ENCODE measurements at places on chromosomes 16 and 17.
A peak's percentile ranks its signal among the peaks of the same experiment; 100 is the strongest.

- DNase-seq, result no peak
These were observed 30.5 kb downstream of the PIK3R6 start for GRCh38 chr17:8836821-8837562.

DNA sequence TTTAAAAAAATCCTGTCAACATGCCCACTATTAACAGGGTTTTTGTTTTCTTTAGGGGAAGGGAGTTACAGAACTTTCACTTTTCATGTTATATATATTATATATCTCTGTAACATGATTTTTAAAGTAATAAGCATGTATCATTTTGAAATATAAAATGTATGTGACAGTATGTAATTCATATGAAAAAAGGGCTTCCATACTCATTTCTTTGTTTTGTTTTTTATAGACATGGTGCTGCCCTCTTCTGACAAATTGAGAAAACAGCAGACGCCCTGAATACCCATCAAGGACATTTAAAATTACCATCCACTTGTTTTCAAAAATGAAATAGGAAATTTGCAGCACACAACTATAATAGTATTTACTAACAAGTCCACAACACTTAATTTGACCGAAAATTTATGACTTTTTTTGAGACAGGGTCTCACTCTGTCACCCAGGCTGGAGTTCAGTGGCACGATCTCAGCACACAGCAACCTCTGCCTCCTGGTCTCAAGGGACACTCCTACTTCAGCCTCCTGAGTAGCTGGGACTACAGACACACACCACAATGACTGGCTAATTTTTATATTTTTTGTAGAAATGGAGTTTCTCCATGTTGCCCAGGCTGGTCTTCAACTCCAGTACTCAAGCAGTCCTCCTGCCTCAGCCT, 30.4 kb downstream of the CFDP1 start:
- DNase-seq, result peak; percentile 3

DNA sequence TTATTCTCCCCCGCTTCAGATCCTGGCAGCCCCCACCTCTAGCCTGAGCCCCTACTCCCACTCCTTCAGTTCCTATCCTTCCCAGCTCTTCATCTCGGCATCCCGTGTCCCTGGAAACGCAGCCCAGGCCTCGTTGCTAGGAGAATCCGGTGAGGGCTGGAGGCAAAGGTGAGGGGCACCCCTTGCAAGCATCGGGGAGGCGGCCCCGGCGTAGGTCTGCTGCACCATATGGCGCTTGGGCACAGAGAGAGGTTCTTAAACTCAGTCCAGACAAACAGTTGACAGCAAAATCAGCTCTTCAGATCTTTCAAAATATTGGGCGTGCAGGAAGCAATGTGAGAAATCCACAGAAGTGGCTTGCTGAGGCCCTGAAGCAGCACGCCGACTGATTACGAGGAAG, 15.0 kb downstream of the SLC38A8 start:
- DNase-seq, result no peak

DNA sequence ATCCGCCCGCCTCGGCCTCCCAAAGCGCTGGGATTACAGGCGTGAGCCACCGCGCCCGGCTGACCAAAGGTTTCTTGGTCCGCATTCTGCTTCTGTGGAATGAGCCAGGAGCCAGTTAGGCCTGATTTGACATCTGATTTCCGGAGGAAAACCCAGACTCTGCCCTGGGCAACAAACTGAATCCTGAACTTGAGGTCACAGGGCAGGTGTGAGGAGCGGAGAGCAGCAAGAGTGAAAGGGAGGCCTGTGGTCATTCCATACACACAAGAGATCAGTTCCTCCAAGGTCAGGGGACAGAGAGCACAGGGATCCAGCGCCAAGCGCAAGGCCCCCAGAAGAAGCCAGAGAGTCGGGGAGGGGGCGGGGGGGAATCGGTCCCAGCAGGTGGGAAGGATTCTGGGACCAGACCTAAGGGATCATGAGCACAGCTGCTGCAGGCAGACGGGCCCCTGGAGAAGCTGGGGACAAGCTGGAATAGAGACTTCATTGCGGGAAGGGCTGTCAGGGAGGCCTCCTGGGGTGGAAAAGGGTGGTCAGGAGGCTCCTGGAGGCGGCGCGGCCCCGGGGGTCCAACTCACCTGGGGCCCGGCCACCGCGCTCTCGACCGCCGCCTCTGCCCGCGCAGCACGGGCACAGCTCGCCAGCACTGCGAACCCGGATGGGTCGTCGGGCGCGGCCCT, 436 bp downstream of the SHPK start:
- DNase-seq, result no peak

- no peak for DNase-seq
These were observed 9.5 kb downstream of the TBC1D26 start for GRCh38 chr17:15741624-15742023.

GRCh38 chr16:55728797-55729196, 73.0 kb downstream of the SLC6A2 start:
- no peak for DNase-seq

- no peak for DNase-seq
These were observed 29.2 kb downstream of the SNX20 start for GRCh38 chr16:50651835-50652438.

DNA sequence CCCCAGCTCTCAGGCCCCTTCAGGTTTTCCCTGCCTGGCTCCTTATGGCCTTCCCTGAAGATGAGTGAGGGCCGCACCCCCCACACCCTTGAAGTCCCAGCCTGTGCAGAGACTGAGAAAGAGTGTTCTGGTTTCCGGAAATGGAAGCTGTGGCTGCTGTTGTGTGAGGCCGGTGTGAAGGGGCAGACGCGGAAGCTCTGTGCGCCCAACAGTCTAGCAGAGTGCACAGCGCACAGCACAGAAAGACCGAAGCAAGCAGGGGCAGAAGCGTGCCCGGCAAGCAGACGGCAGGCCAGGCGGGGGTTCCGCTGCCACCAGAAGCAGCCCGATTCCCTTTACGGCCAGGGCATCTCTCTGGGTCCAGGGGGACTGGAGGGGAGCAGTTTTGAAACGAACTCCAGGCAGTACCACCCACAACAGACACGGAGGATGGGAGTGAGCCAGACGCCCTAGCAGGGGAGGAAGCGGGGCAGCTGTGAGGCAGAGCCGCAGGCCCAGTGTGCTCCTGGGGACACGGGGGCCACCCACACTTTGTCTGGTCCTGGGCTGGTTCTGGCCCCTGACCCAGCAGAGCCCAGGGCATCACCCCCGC, 16.7 kb downstream of the TPSG1 start:
- DNase-seq, result peak; percentile 35

DNA sequence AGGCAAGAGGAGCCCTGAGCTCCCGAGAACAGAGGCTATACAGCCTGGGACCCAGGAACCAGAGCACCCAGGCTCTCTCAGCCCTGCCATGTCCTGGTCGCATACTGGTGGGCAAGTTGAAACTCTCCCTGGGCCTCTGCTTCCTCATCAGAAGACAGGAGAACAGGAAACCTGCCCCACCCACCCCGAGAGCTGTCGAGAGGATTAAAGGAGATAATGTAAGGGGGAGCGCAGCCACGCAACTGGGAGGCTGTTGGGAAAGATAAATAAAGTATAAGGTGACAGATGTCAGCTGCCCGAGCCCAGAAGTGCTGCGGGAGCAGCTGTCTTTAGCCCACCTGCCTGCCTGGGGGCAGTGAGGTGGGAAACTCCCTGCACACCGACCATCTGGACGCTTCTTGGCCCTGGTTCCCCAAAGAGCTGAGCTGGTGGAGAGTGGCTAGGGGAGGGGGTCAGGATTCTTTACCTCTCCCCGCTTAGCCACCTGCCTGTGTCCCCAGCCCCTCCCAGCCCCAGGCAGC, 6.8 kb downstream of the KIF19 start:
- DNase-seq, result no peak

- no peak for DNase-seq
These were observed 942 bp downstream of the KRT23 start for GRCh38 chr17:40936437-40936971.

DNA sequence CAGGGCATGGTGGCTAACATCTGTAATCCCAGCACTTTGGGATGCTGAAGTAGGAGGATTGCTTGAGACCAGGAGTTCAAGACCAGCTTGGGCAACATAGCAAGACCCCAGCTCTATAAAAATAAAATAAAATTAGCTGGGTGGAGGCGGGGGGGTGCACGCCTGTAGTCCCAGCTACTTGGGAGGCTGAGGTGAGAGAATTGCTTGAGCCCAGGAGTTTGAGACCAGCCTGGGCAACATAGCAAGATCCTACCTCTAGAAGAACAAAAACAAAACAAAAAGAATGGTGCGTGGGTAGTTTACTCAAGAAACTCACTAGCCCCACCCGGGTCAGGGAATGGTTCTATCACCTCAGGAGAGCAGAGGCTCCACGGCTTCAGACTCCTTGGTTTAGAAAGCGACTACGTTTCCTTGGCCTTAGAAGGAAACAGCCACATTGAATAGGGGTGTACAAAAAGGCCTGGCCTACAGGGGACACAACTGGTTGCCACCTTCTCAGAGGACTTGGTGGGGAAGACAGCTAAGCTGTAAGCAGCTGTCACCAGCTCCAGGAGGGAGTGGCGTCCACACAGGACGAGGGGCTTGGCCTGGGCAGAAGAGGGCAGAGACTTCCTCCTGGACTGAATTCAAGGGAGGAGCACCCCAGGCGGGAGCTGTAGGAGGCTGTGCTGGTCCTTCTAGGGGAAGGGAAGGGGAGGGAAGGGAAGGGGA, 716 bp downstream of the TK1 start:
- DNase-seq, result no peak

- DNase-seq, result no peak
These were observed 53.5 kb downstream of the KLHDC4 start for GRCh38 chr16:87712184-87712762.

- no peak for DNase-seq
These were observed 162.0 kb downstream of the NTN1 start for GRCh38 chr17:9183306-9183705.

DNA sequence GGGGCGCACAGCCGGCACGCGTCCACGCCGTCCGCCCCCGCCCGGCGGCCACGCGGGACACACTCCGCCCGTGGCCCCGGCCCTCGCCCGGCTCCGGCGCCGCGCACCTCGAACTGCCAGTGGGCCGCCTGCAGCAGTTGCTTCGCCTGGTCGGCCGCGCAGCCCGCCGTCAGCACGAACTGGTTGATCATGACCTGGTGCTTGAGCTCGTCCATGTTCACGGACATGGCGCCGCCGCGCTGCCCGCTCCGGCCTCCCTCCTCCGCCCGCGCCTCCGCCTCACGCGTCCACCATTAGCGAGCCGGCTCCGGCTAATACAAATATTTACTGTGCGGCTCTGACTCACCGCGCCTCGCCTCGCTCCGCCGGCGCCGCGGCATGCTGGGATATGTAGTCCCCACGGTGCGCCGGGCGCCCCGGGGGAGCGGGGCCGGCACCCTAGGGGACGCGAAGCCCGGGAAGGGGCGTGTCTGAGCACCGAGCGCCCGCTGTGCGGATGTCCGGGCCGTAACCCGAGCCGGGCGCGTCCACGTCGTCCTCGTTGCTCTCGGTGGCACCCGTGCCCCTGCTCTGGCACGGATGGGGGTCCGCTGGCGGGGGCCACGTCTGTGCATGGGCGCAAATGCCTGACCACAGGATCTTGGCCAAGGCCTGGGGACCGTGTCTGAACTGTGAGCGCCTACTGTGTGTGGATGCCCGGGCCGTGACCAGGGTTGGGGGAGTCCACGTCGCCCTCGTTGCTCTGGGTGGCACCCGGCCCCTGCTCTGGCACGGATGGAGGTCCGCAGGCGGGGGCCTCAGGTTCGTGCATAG, at the start of gene UBALD1:
Gene UBALD1, minus strand, starts transcription at position 318 of the 813 bp plus-strand sequence. Its CDS starts 91 bp downstream, at position 227.
- DNase-seq, result peak; percentile 87

- DNase-seq, result no peak
These were observed 510.9 kb downstream of the KCNJ18 start for GRCh38 chr17:22203208-22203715.

DNA sequence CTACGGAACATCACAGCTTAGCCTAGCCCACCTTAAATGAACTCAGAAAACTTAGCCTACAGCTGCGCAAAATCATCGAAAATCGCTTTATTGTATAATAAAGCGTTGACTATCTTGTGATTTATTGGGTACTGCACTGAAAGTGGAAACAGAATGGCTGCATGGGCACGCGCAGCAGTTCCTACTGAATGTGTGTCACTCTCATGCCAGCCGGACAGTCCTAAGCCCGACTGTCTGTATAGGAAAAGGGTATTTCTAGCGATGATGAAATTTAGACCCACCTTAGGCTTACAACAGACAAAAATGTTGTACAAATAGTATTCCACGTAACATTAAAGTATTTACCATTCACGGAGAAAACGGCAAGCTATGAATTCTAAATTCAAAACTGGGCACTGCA, 9.3 kb downstream of the FBXO31 start:
- DNase-seq, result no peak

GRCh38 chr17:2416010-2416734, 15.3 kb upstream of the MNT start:
- DNase-seq, result peak; percentile 89

DNA sequence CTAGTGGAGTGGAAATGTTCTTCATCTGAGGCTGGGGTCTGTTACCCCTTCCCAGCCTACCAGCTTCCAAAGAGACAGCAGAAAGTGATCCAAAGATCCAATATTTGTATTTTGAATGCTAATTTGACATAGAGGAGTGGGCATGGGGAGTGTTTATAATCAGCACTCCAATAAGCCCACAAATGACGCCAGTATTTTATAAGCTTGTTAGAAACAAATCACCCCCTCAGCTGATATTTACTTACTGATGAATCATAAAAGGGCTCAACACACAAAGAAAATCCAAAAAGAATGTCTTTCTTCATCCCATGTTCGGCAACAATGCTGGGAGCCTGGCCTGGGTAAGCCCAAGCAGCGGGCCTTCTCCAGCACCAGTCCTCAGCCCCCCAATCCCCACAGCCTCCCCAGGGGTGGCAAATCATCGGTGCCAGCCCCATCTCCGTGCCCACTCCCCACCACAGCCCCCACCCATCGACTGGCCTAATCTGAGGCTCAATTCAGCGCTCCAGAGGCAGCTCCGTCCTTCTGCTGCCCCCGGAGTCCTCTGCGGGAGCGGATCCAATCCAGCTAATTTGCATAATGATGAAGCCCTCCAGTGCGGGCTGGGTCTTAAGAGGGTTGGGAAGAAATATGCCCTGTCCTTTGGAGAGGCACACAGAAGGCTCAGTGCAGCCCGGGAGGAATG, 169.5 kb downstream of the C16orf78 start:
- no peak for DNase-seq

GRCh38 chr17:78142119-78142861, 3.9 kb upstream of the C17orf99 start:
- no peak for DNase-seq

DNA sequence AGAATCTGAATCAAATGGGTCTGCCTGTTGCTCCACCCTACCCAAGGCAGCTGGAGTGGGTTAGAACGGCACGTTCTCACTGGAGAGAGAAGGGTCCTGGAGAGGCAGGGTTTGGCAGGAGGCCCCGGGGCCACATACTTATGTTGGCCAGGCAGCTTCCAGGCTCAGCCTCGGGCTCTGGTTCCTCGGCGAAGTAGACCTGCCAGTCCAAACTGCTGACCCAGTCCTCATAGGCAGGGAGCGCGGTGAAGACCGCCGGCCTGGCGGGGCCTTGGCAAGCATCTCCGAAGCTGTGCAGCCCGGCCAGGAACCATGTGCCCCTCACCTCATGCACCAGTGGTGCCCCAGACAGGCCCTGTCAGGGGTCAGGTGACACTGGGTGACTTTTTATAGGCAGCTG, 4.8 kb downstream of the PRSS53 start:
- DNase-seq, result no peak

GRCh38 chr17:40821536-40821935, 878 bp downstream of the KRT10 start:
- DNase-seq, result no peak
